ENCODE measurements at places on chromosomes 16 and 17.

- DNase-seq = no peak
Observed at GRCh38 chr17:63934183-63935112, 2.3 kb upstream of the CD79B start.

DNA sequence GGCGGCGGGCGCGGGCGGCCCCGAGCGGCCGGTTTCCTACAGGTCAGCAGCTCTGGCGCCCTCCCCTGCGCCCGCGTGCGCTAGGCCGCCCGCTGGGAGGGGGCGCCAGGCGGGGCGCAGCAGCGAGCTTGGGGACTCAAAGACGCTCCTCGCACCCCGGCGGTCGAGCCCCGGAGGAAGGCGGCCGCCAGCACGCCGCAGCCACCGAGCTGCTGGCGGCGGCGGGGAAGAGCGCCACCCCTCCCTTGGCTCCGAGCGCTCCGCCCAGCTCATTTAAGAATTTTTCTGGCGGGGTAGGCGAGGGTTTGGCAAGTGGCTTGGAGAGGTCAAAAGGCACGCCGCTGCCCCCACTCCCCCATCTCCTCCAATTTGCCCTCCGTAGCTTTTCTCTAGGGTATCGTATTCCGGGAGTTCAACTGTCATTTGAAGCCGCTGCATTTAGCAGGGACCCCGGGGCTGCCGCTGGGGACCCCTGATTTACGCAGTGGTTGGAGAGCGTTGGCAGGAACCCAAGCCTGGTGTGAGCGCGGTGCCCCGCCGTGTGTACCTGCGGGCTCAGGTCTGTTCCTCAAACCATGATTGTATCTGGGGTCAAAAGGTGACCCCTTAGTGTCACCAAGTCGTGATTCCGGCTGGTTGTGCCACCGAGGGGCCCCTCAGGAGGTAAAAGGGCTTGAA, 59.5 kb upstream of the GSE1 start:
- peak; percentile 86 for DNase-seq

GRCh38 chr17:62140836-62141235, 75.8 kb upstream of the MED13 start:
- no peak for DNase-seq

DNA sequence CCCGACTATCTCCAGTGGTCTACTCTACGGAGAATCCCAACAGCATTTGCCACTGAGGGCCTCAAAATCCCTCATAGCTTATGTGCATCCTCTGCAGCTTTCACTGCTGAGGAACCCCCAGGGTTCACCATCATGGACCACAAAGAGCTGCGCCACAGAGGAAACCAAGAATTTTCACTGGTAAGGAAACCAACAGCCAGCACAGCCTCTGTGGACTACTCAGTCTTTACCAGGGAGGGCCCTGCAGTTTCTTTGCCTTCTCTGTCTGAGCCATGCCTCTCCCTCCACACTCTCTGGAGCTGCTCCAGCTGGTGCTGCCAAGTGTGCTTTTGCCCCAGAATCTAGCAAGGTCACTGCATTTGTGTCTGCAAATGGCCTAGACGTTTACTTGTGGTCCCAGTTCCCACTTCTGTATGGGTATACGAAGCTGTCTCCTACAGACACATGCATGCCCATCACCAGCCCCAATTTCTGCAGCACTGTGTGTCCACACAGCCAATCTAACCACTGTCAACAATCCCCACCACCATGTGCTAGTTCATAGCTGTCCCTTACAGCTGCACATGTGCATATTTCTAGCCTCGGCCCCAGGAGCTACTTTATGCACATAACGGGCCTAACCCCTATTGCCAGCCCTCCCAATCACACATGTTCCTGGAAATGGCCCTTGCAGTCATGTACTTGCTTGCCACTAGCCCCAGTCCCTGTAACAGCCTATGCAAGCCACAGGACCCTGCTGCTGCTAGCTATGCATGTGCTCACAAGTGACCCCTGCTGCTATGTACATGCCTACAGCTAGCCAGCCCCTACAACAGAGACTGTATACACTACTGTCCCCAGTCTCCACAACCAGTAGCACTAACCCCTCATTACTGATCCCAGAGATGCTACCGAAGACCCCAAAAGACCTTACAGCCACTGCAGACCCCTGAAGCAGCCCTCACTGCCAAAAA, 1437.4 kb downstream of the CDH11 start:
- DNase-seq = no peak

DNA sequence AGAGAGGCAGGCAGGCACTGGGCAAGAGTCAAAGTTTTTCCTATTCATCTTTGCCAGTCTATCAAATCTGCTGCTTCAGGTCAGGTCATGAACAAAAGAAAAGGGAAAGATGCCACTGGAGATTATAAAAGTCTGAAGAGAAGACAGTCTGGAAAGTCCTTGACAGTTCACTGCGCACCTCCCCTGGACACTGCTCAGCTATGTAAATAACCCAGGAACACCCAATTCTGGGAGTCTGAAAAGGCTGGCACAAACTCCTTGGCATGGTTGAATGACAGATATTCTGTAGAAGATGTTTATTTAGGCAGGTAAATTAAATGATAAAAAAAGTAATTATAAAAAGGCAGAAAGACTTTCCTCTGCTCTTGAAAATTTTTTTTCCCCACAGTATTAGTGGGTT, 5.2 kb upstream of the CORO6 start:
- no peak for DNase-seq

- no peak for DNase-seq
Observed at GRCh38 chr16:7422036-7422888, 89.6 kb downstream of the RBFOX1 start.

GRCh38 chr17:12536472-12536871, 129.2 kb upstream of the MYOCD start:
- DNase-seq = no peak

Measured in right kidney (tissue), 9 donors.